ENCODE measurements at places on chromosomes 12 and 14.

GRCh38 chr12:93892423-93893268 lies 215.5 kb downstream of the CRADD start:
- no peak for DNase-seq

DNA sequence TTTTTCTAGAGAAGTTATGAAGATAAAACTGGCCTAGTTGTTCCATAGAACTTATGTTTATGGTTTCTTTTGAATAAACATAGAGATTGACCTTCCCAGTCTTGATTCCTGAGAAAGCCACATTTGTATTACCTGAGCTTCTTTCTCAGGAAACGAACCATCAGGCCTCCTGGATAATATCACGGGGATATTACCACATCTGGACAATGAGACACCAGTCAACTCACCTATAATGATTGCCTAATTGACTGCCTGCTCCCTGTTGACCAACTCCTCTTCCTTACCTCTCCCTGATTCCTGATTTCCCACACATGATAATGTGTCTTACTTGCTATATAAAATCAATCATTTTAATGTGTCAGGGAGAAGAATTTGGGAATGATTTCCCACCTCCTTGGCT lies 822.7 kb downstream of the LRFN5 start:
- no peak for DNase-seq

GRCh38 chr14:101535701-101536207 lies 25.5 kb upstream of the DIO3 start:
- DNase-seq: no peak

DNA sequence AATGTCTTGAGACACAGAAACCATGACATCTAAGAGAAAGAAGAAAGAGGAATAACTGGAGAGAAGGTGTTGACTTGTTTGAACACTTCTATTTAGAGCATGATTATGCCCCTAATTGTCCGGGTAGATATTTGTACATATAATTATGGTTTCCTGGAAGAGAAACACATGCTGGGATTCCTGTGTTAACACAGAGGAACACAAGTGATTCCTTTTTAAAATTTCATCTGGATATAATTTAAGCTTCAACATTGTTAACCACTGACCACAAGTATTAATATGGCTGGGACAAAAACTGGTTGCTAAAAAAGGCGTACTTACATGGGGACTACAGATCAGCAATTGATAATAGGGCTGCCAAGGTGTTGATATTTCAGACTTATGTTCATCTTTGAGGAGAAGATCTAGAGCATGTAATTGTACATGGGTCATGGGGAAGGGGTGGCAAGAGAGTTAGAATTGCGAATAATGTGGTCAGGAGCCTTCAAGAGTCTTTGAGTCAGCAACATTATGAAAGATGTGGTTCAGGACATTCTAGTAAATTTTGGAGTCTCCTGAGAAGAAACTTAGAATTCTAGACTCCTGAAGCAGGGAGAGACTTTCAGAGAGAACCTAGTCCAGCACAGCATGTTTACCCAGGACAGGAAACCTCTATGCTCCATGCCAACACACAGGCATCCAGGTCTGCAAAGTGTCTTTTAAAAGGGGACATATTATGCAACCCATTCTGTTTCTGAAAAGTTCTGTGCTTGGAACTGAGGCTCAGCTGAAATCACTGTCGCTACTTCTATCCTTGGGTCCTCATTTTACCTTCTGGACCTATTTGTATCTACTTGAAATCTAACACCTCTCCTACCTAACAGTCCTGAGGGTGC lies 56.5 kb downstream of the SLC38A1 start:
- no peak for DNase-seq

GRCh38 chr12:131917139-131917710 lies 11.9 kb upstream of the PUS1 start:
- DNase-seq: no peak
